ENCODE measurements at places on chromosomes 7 and 10.

GRCh38 chr10:100129424-100129823, 47.8 kb upstream of the CPN1 start:
- no peak for DNase-seq

DNA sequence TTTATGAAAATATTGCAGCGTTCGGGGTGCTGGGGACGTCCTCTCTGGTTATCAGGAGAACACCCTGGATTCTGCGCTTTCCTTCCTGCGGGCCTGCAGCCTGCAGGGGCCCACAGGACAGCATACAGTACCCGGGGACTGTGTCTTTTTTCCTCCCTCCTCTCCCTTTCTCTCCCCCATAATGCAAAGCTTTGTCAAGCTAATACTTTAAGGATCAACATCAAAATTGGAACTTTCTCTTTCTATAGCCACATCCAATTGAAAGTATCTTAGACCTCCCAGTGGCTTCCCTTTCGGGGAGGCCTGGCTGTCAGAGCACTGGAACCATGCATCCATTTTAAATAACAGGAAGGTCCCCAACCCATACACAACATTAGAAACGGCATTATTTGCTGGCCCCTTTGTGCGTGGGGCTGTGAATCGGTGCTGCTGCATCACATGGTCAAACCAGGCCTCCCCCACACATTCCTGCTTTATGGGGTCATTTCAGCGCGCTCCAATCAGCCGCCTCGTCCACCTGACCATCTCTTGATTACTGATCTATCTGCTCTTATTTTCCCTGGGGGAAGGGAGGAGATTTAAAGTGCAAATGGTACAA, 505.1 kb downstream of the DNAJB6 start:
- no peak for DNase-seq

GRCh38 chr10:49550563-49550962, 11.6 kb upstream of the ERCC6 start:
- no peak for DNase-seq

DNA sequence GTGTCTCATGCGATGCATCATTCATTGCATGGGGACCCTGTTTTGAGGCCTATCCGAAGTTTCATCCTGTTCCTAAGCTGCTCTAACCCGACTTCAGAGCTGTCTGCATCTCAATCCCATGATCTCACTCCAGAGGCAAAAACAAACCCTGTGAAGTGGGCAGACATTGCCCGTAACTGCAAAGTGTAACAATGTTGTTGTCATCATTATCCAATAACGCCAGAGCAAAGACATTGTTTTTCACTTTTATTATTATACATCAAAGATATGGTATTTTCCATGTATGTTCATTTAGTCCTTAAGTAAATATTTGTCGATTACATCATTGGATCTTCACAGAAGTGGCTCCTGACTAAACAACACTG, 246.7 kb downstream of the KLF6 start:
- DNase-seq, result no peak

DNA sequence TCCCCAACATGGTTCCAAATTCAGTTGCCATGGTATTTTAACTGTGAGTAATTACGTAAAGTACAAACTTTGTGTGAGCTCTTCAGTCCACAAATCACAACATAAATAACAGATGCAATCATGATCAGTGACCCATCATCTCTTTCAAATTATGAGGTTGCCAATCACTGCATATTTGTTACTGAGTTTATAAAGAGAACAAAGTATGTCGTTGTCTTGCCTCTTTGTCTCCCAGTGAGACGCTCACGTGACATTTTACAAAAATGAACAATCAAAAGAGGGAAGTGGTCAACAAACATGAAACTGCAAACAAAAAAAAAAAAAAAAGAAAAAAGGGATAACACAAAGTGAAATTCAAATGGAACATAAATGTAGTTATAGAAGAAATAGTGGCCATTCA, 122.7 kb upstream of the PDSS1 start:
- DNase-seq, result no peak

GRCh38 chr7:150975536-150976319, 2.4 kb downstream of the KCNH2 start:
- no peak for DNase-seq

- DNase-seq, result no peak
These were observed 223.2 kb downstream of the PRKG1 start for GRCh38 chr10:51297438-51297837.

GRCh38 chr7:24705461-24705954, 51.8 kb downstream of the GSDME start:
- DNase-seq, result no peak

DNA sequence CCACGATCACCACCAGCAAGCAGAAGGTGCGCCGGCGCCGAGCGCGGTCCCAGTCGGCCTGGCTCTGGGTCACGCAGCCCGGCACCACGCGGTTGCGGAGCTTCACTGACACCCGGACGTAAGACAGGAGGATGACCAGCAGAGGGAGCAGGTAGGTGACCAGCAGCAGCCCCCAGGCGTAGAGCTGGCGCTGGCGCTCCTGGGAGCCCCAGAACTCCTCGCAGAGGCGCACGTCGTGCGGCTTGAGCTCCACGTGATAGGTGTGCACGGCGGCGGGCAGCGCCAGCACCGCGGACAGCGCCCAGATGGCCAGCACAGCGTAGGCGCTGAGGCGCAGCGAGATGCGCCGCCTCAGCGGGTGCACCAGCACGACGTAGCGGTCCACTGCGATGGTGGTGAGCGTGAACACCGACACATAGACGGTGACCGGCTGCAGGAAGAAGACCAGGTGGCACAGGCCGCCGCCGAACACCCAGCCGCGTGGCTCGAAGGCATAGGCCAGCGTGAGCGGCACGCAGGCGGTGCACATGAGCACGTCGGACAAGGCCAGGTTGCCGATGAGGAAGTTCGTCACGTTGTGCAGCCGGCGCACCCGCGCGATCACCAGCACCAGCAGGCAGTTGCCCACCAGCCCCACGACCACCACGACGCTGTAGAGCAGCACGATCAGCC, 920 bp downstream of the PRLHR start:
- DNase-seq, result no peak

DNA sequence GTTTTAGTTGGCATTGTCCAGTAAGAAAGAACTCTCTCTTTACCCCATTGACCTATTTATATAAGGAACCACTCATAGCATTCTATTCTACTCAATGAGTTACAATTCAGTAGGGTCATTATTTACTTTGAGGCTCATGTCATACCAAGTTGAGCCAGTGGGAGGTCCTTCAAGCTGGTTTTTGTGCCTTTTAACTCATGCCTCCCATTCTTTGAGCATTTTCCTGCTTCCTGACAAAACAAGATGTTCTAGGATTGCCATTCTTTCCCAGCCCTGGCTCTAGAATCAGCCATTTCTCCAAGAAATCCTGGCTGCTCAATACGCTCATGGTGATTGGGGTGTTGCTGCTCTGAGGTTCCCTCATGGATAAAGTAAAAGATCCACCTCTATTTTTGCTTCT, 250.1 kb downstream of the ABCA13 start:
- DNase-seq, result no peak

GRCh38 chr10:22652988-22653481, 61.3 kb downstream of the PIP4K2A start:
- no peak for DNase-seq

GRCh38 chr7:92680442-92680841, 90.3 kb upstream of the FAM133B start:
- no peak for DNase-seq

DNA sequence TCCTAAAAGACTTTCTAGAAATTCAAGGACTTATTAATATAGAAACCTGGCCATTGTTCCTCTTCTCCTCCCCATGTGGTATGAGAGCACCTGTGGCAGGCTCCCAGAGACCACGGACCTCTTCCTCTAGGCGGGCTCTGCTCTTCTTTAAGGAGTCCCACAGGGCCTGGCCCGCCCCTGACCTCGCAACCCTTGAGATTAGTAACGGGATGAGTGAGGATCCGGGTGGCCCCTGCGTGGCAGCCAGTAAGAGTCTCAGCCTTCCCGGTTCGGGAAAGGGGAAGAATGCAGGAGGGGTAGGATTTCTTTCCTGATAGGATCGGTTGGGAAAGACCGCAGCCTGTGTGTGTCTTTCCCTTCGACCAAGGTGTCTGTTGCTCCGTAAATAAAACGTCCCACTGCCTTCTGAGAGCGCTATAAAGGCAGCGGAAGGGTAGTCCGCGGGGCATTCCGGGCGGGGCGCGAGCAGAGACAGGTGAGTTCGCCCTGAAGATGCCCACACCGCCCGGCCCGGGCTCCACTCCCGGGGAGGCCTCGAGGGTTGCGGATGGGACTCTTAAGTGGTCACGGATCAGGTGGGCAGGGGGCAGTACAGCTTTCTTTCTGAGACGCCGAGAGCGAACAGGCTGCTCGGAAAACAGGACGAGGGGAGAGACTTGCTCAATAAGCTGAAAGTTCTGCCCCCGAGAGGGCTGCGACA, at the start of gene SLC26A4:
Gene SLC26A4 (plus strand): TSS at position 448 of the 700 bp plus-strand sequence. CDS start 814 bp downstream, outside the sequence.
- DNase-seq, result no peak

DNA sequence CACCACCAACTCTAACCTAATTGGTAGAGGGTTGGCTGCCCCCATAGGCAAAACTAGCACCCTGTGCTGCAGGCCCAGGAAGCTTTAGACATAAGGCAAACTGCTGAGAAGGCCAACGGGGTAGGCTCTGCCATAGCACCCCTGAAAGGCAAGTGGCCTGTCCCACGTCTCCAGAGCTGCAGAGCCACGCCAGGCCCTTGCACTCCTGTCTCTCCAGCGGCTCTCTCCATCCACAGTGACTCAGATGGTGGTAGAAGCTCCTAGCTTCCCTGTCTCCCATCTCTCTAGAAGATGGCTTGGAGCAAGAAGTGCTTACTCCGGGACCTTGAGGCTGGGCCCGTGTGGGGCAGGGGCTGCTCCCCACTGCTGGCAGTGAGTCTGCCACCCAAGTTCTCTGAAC, 310.6 kb upstream of the ZMIZ1 start:
- no peak for DNase-seq

GRCh38 chr10:46536781-46537180, 19.7 kb downstream of the GPRIN2 start:
- DNase-seq, result no peak

DNA sequence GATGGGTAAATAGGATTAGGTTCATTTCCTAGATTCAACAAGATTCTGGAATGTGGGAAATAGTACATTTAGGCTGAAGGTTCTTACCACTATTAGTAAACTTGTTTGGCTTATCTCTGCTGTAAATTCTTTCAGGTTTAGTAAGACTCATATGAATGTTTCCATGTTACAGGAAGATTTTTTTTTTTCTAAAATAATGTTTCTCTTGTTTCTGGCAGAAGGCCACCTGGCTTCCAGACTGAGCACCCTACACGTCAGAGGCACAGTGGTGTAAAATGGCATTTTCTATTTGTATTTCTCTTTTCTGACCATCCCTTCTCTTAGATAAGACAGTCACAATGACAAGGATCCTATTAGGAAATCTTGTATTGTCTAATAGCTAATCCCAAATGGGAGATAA, 22.7 kb upstream of the AASS start:
- no peak for DNase-seq

- DNase-seq, result no peak
These were observed 24.9 kb upstream of the FAM180A start for GRCh38 chr7:135773464-135773863.

GRCh38 chr10:43980313-43980712, 331.6 kb upstream of the ZNF32 start:
- no peak for DNase-seq

- no peak for DNase-seq
These were observed 214.5 kb downstream of the SNX13 start for GRCh38 chr7:17725821-17726220.

- no peak for DNase-seq
These were observed 32.3 kb upstream of the WDFY4 start for GRCh38 chr10:48652344-48652743.

DNA sequence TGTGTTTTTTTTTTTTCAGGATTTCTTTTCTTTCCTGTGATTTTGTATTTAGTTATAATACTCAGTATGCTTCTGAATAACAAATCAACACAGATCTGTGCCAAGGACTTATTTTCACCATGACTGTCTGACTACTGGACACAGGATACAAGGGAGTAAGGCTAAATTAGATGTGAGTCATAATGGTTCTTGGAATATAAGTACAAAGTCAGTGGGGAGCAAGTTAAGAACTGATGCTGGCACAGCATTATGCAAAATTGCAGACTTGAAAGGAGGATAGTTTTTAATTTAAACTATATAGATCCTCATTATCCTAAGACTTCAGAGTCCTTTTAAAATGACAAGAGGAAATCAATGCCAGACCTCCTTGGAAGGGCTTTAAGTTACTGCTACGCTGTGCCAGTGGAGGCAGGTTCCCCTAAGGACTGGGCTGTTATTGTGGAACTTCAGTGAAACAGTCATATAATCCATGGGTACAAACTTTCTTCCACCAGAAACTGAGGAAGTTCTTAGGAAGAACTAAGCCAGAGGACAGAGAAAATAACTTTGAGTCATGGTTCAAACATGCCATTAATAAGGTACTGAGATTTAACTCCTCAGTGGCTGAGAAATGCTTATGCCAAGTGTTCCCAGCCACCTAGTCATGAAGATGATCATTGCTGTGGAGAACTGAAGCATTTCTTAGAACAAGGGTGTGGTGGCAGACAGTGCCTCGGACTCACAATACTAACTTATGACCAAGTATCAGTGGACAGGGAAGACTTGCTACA, 531.2 kb downstream of the HTR7 start:
- no peak for DNase-seq

- DNase-seq, result no peak
These were observed 128.5 kb upstream of the STEAP1 start for GRCh38 chr7:90025771-90026170.

DNA sequence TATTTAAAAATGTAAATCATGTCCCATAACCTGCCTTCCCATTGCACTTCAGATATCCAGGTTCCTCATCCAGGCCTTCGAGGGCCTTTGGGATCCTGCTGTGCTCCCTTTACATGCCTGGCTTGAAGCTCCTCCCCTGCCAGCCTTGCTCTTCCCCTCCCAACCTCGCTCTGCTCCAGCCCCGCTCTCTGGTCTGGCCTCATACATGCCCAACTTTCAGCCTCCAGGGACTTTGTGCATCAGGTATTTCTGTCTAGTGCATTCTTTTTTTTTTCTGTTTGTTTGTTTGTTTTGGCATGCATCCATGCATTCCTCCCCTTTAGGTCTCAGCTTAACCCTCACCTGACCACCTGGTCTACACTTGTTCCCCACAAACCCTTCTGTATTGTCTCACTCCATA, 160.3 kb downstream of the SNX10 start:
- no peak for DNase-seq

- no peak for DNase-seq
These were observed 137.4 kb downstream of the C7orf25 start for GRCh38 chr7:42774436-42774835.

- no peak for DNase-seq
These were observed 18.2 kb upstream of the MYH16 start for GRCh38 chr7:99254390-99254789.

- DNase-seq, result no peak
These were observed 206.3 kb upstream of the PRSS1 start for GRCh38 chr7:142542942-142543341.

GRCh38 chr7:25545124-25546008, 317.1 kb upstream of the NPVF start:
- DNase-seq, result no peak

DNA sequence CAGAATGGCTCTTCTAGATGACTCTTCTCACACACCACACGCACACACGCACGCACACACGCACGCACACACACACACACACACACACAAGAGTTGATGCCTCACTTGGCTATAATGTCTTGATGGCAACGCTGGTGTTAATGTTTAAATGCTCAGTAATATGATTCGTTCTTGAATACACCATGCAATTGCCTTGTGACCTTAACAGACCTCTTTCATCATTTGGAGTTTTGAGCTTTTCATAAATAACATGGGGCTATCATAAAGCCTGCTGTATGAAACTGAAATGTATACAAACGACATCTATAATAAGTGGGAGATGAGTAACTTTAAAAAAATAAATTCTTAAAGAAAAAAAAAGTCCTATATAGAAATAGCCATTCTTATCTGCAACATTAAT, 8.2 kb downstream of the JCAD start:
- no peak for DNase-seq
